ENCODE measurements at places on chromosomes 5 and 9.

GRCh38 chr9:113578279-113578865, 114.8 kb downstream of the RGS3 start:
- no peak for DNase-seq

GRCh38 chr9:77521091-77521490, 127.0 kb downstream of the GNA14 start:
- DNase-seq, result no peak

GRCh38 chr5:175897285-175897684, 25.9 kb downstream of the CPLX2 start:
- DNase-seq, result no peak

- DNase-seq, result no peak
Measured at GRCh38 chr9:8784838-8785237, 985.3 kb upstream of the DMAC1 start.

DNA sequence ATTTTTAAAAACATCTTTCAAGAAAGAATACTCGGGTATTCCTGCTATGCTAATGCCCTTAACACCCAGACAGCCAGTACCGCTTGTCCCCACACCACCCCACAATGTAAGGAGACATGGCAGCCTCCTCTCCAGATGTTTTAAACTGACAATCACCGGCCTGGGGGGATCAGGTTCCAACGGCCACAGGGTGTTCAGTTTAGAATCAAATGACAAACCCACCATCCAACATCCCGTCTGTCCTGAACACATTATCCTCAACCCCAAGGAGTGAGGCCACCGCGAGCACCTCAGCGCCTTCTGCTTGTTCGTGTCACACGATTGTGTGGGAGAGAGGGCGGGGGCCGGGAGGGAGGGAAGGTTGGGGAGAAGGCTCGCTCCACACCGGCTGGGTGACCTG, 152.8 kb downstream of the PAX5 start:
- DNase-seq, result no peak

DNA sequence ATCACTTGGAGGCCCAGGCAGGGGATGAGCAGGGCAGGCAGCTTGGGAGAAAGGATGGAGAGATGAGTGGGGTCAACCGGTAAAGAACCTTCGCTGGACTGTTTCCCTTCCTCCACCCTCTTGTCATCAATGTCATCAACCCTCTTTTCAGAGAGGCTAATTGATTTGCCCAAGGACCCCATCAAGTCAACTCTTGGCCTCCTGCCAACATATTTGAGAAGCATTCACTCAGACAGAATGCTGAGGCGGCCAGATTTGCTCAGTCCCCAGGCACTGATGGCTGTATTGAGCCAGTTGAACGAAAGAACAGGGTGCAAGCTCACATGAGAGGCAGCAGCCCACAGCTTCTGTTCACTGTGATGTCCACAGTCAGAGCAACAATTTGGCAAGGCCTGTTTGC, 193.5 kb downstream of the RFK start:
- DNase-seq, result no peak
